ENCODE measurements at places on chromosomes 12 and 14. TPM values are rescaled to one million over a fixed set of nuclear protein-coding genes. Genes with fewer than 3 reads are reported as not detected.

DNA sequence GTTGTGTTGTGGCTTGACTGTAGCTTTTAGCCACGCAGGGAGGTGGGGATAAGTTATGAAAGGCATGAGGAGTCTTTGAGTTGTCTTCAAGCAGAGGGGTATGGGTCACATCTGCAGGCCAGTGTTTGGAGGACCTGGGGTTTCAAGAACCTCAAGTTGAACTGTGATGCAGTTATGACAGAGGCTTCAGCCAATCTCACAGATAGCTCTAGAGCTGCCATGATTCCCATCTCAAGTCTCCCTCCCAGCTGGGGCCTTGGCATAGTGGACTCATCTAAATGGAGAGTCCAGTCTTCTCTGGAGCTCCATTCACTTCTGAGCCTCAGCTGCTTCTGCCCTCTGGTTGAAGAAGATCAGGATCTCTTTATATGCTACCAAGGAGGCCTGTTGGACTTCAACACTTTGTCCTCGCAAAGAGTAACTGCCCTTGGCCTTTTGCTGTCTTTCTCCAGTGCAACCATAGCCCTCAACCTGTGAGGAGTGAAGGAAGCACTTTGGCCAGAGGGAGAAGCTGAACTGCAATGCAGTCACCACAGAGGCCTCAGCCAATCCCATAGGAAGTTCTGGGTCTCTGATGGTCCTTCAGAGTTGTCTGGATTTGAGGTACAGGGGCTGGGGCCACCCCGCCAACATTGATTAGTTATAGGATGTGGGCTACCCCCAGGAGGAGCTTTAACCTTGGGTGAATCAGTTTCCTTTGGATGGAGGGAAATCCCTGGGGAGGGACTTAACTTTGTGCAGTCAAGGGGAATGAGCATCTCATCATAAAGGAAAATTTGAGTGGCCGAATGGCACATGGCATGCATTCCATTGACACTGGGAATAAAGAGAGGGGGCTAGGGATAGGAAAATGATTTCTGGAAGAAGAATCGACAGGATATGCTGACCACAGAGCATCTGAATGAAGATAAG is 230.5 kb downstream of the PCNX1 start:
- no peak for DNase-seq

GRCh38 chr14:102541771-102542170 is 32.2 kb upstream of the ANKRD9 start:
- DNase-seq, result no peak

FZD10 gene
- 0.59 TPM for total RNA-seq

CD4 gene
- total RNA-seq, result 10.5 TPM

GRCh38 chr12:153080-153746 is 60.7 kb downstream of the SLC6A12 start:
- peak; percentile 53 for DNase-seq
